ENCODE measurements at places on chromosomes 2 and 18. TPM values are rescaled to one million over a fixed set of nuclear protein-coding genes. Genes with fewer than 3 reads are reported as not detected.

GRCh38 chr2:14363137-14363536, 269.4 kb upstream of the LRATD1 start:
- DNase-seq = no peak

DNA sequence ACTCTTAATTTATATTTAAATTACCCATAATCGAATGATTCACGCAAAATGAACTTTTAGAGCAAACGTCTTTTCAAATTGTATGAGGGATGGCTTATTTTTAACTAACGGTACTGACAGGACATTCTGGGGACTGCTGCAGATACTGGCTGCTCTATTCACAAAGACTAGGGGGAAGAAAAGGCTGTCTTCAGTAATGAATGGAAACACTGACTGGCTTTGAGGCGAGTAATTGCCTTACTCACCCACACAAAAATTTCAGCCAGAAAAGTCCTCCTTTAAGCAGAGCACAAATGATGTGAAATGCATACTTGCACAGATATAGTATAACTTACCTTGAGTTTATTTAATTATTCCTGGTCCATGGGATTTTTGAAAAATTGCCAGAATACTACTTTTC, 852.6 kb downstream of the DPP10 start:
- no peak for DNase-seq

- no peak for DNase-seq
Measured at GRCh38 chr2:1550076-1550475, 136.8 kb downstream of the TPO start.

DNA sequence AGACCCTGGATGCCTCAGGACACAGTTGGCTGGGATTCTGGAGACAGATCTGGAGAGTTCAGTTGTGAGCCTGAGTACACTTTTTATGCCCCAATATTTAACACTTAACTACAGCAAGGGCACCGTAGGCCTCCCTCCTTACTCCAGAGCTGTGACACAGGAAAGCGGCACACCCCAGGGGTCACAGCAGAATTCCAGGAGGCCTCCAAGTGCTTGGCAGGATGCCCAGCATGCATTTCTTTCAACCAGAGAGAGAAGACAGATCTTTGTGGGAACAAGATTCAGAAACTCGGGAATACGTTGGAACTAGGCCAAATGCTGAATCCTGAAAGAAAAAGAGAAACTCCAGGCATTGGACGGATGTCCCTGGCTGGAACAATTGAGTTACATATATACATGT, 199.2 kb upstream of the NT5C1B start:
- no peak for DNase-seq

GRCh38 chr2:101731221-101732054, 33.9 kb downstream of the MAP4K4 start:
- DNase-seq = no peak

Gene GLB1L
- 5.1 TPM for total RNA-seq

All from glomerular endothelial cell (primary cell).